ENCODE measurements at places on chromosomes 2 and 18. TPM values are rescaled to one million over a fixed set of nuclear protein-coding genes. Genes with fewer than 3 reads are reported as not detected.

Gene RAMP1
- 0.50 TPM for total RNA-seq

Gene SRD5A2
- 0.20 TPM for total RNA-seq

Gene TMEM163
- total RNA-seq, result 6.7 TPM

Gene AKAIN1
- not detected for total RNA-seq

Gene TEKT4
- 0.10 TPM for total RNA-seq

Gene IL18RAP
- total RNA-seq, result not detected

DNA sequence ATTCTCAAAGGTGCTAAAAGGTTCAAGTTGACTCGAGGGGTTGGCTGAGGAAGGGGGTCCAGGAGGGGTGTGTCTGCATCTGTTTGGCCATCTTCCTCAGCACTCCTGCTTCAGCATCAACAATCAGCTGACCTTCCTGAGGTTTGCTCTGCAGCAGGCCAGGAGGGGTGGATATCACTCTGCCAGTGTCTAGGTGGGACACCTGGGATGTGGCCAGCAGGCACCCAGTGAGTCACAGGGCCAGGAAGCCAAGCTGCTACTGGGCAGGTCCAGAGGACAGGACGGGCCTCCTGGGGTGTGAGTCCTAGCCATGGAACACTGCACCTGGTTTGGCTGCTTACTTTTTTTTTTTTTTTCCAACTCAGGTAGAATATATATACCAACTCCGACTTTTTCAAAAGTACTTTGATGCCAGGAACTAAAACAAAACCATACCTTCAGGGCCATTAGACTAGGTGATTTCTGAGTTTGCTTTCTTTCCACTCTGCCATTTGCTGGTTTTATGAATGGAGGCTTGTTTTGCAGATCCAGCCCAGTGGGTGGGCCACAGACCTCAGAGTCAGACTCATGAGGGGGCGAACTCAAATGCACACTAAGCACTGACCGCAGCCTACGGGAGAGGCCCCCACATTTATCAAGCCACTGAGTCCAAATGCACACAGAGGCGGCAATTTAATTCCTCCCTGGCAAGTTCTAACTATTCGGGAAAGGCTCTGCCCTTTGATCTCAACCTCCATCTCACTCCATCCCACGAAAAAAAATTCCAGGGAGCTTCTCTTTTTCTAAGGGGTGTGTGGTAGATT is 76.0 kb downstream of the UXS1 start:
- peak; percentile 44 for DNase-seq

- DNase-seq, result no peak
Measured at GRCh38 chr2:30947686-30948085, 140.4 kb upstream of the CAPN13 start.

GRCh38 chr2:71078624-71079023 is 10.2 kb downstream of the NAGK start:
- no peak for DNase-seq

GRCh38 chr2:182259629-182260150 is 167.1 kb downstream of the PDE1A start:
- no peak for DNase-seq

GRCh38 chr2:9765611-9766531 is 77.4 kb upstream of the TAF1B start:
- no peak for DNase-seq

GRCh38 chr18:38241736-38242135 is 676.1 kb upstream of the CELF4 start:
- DNase-seq, result peak; percentile 65

DNA sequence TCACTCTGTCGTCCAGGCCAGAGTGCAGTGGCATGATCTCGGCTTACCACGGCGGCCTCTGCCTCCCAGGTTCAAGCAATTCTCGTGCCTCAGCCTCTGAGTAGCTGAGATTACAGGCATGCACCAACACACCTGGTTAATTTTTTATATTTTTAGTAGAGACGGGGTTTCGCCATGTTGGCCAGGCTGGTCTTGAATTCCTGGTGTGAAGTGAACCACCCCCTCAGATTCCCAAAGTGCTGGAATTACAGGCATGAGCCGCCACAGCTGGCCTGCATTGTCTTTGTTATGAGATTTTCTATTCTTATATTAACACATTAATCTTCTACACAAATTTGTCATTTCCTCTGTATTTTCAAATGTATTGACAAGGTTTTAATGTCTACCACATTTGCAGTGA is 75.2 kb downstream of the SEPTIN10 start:
- DNase-seq, result peak; percentile 76

DNA sequence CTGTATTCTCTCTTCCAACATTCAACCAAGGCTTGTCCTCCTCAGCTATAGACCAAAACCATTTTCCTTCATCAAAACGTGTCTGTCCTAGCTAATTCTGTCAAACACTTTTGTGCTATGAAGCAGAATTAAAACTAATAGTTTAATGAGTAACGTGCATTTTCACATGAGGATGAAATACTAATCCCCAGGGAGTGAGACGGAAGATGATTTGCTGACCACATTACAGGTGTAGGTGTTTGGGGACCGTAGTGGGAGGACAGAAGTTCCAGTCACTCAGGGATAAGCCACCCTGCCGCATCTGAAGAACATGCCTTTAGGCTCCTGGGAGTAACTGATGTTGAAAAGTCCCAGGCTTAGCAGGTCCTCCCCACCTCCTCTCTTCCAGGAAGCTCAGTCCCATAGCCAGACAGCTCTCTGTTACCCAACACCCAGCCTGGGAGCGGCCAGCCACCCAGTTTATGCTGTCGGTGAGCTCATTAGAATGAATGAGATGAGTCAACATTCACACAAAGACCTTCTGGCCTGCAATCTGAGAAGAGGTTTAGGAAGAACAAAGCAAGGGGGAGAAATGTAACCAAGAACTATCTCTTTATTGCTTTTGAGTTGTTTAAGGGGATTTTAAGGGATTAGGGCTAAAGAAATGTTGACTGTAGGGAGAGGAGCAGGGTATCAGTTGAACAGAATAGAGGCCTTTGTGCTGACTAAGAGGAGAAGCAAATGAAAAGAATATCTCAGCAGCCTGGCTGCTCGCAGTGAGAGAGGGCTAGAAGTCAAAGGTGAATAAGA is 122.5 kb downstream of the FOXI3 start:
- peak; percentile 94 for DNase-seq

GRCh38 chr2:149259136-149259535 is 71.3 kb upstream of the LYPD6 start:
- no peak for DNase-seq

- no peak for DNase-seq
Measured at GRCh38 chr2:105834931-105835330, 90.2 kb downstream of the NCK2 start.

GRCh38 chr2:128281852-128282245 is 36.8 kb downstream of the HS6ST1 start:
- no peak for DNase-seq

DNA sequence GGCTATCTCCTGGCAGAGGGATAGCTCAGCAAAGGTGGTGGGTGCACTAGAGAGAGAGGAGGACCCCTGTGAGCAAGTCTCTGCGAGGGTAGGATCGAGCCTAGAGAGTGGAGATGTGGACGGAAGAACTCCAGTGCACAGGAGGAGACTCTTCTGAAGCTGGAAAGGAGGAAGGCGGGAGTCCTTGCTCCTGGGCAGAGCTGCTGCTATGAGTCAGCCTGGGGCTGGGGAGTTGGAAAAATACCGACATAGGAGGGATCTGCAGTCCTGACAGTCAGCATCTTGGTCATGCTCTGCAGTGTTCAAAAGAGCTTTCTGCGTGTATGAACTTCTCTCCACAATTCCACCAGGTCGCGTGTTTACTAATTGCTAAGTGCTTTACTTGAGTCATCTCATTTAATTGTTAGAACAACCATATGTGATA is 233.8 kb downstream of the LDLRAD4 start:
- peak; percentile 10 for DNase-seq

DNA sequence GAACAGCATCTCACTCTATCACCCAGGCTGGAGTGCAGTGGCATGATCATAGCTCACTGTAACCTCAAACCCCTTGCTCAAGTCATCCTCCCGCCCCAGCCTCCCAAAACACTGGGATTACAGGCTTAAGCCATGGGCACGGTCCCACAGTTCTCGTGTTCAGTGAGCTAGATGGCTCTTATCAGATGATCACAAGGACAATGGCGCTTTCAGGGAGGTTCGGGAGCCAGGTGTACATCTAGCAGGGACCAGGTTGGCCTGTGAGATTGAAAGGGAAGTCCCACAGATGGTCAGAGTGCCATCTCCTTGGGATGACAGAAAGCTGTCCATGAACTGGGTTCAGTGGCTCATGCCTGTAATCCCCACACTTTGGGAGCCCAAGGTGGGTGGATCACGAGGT is 14.1 kb upstream of the FHOD3 start:
- no peak for DNase-seq

DNA sequence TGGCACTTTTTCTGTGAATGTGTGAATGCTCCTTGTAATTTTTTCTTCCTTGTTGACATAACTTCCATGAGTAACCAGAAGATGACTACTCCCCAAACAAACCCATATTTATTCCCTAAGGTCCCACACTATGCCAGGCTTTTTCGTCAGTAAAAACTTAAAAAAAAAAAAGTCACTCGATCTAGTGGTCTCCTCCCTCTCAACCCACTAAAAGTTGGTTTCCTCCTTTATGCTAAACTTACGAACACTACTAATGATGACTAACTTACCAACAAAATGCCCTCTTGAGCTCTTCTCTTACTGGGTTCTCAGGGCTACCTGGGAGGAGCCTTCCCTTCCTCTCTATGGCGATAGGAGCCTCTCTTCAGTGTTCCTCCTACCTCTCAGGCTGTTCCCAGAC is 18.2 kb downstream of the ACVR1 start:
- no peak for DNase-seq

DNA sequence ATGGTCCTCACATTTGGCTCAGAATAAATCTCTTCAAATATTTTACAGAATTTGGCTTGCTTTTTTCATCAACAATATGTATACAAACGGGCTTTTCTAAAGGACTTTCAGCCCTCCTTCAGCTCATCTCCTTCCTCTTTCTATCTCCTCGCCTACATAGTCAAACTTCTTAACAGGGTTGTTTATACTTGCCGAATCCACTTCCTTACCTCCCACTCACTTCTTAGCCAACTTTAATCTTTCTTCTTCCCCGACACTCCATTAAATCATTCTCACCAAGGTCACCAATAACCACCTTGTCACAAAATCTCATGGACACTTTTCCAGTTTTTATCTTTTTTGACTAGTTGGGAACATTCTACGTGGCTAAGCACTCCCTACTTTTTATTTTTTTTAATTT is 325.2 kb downstream of the PLCL1 start:
- no peak for DNase-seq
